ENCODE measurements at places on chromosomes 5 and 9.

DNA sequence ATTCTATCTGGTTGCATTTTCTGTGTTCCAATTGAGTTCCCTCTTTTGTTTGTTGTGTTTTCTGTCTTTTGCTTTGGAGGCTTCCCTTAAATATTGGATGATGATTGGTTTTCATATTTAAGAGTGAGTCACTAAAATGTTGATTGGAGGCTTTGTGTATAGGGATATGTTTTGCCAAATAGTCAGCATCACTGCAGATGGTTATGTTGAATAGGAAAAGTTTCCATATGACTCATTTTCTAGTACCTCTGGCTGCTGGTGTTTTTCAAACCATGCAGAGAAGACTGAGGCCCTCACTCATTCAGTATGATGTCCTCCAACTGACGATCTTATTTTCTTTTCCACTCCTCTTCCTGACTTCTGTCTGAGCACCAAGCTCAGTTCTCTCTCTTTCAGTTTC lies 1290.0 kb downstream of the EFNA5 start:
- no peak for DNase-seq

- DNase-seq, result no peak
These were observed 99.8 kb downstream of the PPP2R2B start for GRCh38 chr5:146778795-146779194.

GRCh38 chr5:93208141-93208751 lies 372.8 kb downstream of the NR2F1-AS1 start:
- no peak for DNase-seq

GRCh38 chr5:180439911-180440769 lies 54.0 kb upstream of the CNOT6 start:
- no peak for DNase-seq

DNA sequence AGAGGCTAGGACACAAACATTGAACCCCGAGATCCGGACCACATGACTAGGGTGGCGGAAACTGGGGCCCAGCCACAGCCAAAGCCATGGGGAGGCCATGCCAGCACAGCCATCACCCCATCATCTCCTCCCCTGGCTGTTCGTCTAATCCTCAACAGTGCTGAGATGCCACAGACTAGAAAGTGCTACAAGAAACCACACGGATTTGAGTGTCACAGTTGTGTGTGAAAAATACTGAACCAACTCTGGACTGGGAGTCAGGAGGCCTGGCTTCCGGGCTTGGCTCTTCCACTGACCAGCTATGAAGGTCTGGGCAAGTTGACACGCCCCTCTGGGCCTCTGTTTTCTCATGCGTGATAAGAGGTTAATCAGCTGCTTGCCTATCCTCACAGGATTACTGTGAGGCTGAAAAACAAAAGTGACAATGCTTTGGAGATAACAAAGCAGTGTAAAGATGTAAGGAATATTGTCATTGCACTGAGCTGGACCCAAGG lies 38.8 kb upstream of the SHB start:
- DNase-seq, result no peak
